HT1080 (cell line): ENCODE measurements at places on chromosomes 16 and 17.

DNA sequence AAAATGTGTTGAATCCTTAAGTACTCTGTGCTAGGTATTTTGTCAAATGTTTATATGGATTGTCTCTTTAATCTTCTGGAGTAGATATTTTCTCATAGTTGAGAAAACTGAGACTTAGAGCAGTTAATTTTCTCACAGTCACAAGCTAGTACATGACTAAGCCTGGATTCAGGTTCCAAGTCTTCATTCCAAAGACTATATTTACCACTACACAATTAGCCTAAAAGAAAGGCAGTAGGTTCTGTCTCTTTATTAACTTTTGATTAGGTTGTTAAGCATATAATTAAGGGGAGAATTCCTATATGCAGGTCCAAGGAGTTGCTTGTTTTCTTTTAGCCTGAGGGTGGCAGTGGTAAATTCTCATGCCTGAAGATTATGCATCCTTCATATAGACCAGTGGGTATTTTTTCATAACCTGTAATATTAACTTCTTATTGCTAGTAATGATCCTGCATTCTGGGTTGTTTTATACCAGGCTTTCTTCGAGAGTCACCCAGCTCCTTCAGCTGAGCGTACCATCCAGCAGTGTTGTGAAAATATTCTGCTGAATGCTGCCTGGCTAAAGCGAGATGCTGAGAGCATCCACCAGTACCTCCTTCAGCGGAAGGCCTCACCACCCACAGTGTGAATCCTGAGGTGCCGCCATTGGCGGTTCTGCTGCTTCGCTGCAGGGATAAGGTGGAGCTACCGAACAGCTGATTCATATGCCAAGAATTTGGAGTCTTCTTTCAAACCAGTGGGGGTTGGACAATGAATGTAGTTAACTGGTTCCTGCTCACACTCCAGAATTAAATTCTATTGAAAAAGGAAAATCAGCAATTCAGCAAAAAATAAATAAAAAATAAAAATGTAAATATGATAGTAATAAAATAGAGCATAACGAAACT is 28.2 kb upstream of the KPNB1 start:
- DNase-seq = peak; percentile 91

GRCh38 chr17:8941520-8941919 is 24.0 kb downstream of the PIK3R5 start:
- DNase-seq = no peak

GRCh38 chr16:9706217-9706836 is 475.9 kb downstream of the GRIN2A start:
- peak; percentile 35 for DNase-seq

DNA sequence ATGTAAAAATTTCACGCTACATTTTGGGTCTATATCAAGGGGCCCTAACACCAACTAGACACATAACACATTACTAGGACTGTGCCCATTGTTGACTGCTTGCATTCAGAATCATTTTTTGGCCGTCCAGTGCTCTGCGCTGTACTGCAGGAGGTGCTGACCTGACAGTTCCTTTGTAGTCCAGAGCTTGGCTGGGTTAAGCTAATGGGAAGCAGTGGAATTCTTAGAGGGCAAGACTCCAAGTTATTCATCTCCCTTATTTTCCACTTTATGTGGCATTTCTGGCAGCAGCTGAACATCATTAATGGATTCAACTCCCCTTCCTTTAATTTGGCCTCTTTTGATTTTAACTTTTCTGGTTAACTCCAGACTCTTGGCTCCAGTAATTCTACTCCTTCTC is 351.7 kb downstream of the CDH8 start:
- DNase-seq = no peak

DNA sequence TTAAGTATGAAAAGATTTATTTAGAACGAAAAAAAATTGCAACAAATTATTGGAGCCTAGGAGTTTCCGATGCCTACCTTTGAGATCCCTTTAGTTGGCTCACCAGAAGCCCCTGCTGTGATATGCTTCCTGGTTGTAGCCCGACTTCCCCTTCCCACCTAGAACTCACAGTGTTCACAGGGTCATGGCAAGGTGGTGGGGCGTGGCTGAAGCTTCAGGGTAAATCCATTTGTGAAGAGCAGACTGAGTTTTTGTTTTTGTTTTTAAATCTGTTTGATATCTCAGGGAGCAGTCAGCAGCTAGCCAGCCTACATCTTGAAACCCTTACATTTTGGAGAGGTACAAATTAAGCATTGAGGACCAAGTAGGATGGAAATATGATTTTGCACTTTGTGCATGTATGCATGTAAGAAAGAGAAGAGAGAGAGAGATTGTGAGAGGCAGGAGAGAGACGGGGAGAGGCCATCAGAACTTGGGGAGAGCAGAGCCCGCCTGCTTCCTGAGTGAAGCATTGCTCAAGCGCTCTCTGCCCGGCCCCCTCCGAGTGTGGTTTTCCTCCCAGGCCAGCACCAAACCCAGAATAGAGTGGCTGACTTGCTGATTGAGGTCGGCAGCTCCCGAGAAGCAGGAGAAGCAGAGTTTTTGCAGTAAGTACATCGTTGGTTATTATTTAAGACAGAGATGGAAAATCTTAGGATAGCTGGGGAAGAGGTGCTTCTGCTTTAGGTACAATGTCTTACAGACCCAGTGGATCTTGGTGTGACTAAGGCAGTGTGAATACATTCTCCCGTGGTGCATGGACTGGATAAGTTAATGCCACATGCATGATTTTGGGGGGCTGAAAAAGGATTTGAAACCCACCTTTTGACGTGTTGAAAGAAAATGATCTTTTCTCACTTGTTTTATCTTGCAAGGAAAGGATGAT is 64.2 kb downstream of the SPECC1 start:
- peak; percentile 62 for DNase-seq

DNA sequence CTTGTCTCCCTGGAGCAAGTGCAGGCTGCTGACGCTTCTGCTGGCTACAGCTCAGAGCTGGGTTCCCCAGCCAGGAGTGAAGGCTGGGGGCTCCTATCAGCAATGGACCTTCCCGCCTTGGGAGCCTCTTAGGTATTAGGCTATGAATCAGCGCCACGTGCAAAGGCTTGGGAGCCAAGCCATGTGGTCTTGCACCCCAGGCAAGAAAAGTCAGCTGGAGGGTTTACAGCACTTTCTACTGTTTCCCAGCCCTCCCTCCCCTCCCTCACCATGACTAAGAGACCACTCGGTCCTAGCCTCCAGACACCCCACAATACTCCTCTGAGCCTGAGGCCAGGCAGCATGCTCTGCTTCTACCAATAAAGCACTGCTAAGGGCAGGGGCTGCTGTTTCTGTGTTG is 12.3 kb downstream of the EPX start:
- DNase-seq = no peak

DNA sequence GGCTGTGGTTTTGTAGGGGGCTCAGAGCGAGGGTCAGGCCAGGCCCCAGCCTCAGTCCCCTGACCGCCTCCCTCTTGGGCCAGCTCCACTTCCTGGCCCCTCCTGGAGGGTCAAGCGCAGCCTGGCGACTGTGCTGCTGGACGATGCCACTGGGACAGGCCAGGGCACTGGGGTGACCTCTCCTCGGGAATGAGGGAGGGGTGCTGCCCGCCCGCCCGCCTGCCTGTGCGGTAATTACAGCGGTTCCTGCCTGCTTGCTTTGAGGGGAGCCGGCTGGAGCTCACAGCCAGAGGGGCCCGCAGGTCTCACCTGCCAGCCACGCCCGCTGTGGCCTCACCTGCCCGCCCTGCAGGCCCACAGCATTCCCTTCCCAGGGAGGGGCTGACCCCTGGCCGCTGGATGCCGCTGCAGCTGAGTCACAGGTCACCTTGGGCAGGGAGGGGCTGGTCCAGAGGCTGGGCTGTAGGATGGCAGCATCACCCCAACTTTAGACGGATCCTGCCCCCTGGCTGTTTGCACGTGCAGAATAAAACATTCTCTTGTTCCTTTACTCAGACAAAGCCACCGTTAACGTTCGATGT is 76.7 kb upstream of the CBX4 start:
- DNase-seq = peak; percentile 41

- DNase-seq = no peak
These were observed 67.5 kb downstream of the KSR1 start for GRCh38 chr17:27523712-27524111.

DNA sequence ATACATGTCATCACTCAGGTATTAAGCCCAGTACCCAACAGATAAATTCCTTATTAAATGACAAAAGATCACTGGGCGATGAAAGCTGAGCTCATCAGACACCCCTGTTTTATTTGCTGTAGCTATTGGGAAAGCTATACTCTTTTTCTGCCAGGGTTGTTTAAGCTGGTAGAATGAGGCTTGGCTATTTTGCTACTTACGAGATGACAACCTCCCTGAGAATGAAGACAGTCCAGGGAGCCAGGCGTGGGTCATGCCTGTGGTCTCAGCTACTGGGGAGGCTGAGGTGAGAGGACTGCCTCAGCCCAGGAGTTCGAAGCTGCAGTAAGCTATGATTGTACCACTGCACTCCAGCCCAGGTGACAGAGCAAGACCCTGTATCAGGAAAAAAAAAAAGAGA is 4.3 kb upstream of the SH2B1 start:
- no peak for DNase-seq

DNA sequence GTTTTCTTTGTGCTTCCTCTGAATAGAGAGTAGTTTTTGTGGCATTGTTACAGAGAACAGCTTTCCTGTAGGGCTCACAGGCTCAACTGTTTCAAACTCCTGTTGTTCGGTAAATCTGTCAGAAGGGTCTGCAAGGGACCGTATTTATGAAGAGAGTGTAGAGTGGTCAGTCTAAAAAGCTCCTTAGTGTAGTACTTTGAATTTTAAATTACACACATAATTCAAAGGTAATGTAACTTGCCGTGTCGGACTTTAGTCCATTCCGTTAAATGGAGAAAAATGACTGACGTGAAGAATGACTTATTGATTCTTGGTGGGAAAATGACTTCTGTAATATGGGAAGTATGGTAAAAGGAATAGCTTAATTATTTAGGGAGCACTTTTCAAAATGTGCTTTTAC is 190.9 kb downstream of the WWOX start:
- no peak for DNase-seq

DNA sequence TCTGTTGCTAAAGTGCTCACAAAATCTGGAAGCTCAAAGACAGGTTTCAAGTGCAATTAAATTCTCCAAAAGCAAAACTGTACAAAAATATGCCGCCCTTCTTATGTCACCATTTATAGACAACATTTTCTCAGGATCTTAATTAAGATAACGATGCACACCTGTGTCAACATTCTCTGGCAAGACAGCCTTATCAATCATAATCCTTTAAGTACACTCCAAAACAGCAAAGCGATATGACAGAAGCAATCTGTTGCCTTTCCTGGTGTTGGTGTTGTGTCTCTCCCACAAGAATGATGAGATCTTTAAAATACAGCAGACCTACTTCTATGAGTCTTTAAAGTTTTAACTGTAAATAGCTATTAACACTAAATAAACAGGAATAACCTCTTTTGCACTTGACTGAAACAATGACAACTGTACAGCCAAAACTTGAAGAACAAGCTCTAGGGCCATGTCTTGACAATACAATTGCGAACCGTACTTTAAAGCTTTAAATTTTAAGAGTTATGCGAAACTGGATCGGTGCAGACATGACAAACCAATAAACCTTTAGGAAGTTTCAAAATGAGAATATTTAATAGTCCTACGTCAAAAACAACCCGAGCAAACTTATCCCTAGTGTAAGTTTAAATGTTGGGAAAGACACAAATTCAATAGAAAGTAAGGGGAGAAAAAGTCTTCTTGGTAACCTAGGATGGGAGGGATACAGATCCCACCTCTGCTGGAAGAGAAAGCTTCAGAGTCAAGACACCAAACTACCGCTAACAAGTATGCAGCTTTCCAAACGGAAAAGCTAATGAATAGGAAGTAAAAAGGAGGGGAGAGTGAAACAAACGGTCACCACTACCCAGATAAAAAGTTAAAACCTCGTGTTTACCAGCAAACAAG is 3.3 kb upstream of the IRX5 start:
- DNase-seq = no peak

- DNase-seq = no peak
These were observed 86.8 kb upstream of the SOX9 start for GRCh38 chr17:72034000-72034399.

- peak; percentile 46 for DNase-seq
These were observed 4.3 kb upstream of the APRT start for GRCh38 chr16:88815901-88816589.

GRCh38 chr16:85948616-85949265 is 49.8 kb downstream of the IRF8 start:
- DNase-seq = no peak

GRCh38 chr17:43701318-43701743 is 39.6 kb upstream of the MEOX1 start:
- peak; percentile 92 for DNase-seq

DNA sequence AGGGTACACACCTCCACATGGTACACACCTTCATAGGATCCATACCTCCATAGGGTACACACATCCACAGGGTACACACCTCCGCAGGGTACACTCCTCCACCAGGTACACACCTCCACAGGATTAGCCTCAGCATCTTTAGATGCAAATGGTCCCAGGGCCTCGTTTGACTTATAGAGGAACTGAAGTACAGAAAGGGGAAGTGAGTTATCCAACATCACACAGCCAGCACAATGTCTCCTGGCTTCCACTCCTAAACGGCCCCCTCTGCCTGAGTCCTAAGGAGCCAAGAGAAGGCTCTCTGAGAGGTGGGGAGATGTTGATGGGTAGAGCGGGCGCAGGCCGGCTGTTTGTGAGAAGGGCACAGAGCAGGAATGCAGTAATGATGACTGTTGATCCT is 12.0 kb downstream of the FOXN1 start:
- no peak for DNase-seq

- no peak for DNase-seq
These were observed 41.9 kb downstream of the FAM20A start for GRCh38 chr17:68559316-68559715.

- DNase-seq = peak; percentile 98
These were observed 205.2 kb downstream of the RAB11FIP4 start for GRCh38 chr17:31596382-31597323.

DNA sequence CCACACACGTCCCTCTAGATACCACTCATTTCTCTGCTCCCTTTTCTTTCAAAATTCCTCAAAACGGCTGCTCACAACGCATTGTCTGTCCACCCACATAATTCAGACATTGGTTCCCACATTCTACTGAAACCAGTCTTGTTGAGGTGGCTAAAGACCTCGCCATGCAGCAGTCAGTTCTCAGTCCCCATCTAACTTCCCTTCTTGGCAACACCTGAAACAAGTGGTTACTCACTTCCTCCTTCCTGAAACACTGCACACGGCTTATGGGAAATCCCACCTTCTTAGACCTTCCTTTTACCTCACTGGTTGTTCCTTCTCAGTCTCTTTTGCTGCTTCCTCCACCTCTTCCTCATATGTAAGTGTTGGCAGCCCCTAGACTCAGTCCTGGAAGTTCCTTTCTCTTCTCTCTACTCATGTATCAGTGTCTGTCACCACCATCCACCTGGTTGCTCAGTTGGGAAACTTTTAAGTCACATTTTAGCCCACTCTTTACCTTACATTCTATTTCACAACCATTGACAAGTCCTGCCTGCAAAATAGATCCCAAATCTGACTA is 277.1 kb downstream of the CEP112 start:
- DNase-seq = peak; percentile 52
